CD4-positive, alpha-beta T cell treated with Interleukin-2 at 100 ng/mL for 4 hours (primary cell): ENCODE measurements at places on chromosomes 1 and 21.

- no peak for DNase-seq
These were observed 3.0 kb downstream of the EPS15 start for GRCh38 chr1:51515982-51516648.

DNA sequence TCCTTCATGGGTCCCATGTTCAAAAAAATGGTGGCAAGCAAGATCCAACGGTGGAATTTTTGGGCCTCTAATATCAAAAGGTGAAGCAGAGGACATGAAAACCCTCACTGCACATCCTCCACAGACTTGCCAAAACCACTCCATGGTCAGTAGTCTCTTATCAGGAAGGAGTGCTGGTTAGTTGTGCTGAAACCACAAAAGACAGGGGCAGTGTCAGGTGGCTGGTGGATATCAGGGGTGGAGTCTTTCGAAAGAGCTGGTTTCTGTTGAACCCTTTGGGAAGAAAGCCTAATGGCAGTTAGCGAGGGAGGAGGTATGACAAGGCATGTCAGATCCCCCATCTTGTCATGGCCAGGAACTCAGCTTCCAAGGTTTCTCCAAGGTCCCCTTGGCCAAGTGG is 395.9 kb upstream of the CAMK1G start:
- no peak for DNase-seq

- no peak for DNase-seq
These were observed 63.3 kb downstream of the GALNT2 start for GRCh38 chr1:230130172-230130944.

- DNase-seq: no peak
These were observed 2.1 kb downstream of the MEGF6 start for GRCh38 chr1:3609016-3609768.

DNA sequence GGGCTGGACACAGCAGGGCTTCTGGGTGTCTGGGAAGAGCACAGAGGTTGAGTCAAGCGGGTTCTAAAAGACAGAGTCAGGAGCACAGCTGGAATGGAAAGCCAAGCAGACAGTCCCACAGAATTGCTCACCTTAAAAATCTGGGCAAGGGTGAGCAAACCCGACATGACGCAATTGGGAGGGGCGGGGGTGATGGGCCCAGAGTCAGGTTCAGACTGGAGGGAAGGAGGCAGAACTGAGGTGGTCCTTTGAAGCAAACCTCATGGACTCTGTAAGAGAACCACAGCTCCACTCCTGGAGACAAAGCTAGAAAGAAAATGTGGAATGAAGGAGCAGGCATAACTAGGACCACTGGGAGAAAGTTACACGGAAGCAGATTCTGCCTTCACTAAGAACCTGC is 49.0 kb downstream of the FAM78B start:
- no peak for DNase-seq

DNA sequence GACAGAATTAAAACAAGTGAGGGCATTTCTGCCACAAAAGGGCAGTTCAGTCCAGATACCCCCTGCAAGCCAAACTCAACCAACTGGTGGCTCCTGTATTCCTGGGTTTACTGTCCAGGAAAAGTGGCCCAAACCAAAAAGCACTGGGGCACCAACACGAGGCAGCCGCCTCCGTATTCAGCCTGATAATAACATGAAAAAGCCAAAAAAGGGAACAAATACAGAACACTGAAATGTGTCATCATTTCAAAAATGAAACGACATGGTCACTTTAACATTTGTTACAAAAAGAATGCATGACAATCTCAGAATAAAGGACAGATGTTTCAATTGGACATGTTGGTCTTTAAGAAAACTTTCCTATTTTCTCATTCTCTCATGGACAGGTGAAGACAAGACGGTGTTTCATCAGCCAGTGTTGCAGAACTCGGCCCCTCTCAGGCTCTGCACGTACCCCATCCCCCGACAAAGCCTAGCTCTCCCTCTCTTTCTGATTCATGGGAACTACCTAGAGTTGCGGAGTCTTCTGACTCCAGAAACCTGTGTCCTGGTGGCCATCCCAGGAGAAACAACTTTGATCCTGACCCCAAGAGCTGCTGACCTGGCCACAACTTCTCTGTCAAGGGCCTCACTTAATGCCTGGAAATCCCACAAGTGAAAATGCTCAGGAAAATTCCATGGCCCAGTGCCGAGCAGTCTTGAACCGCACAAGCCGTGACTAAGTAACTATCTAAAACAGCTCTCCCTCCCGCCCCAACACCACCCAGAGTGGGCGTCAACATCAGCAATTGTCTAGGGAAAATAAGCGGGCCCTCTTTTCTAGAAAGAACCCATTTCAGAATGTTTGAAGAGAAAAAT is 27.1 kb downstream of the ZBTB17 start:
- no peak for DNase-seq

GRCh38 chr1:39576016-39576657 is 453 bp downstream of the PABPC4 start:
- DNase-seq: peak; percentile 24

GRCh38 chr1:58459911-58460310 is 86.6 kb downstream of the OMA1 start:
- no peak for DNase-seq
